ENCODE measurements at places on chromosomes 13 and 19.

- DNase-seq: peak; percentile 99
Measured at GRCh38 chr19:16315825-16316505, 8.7 kb upstream of the KLF2 start.

GRCh38 chr19:39817888-39818561 lies 15.9 kb downstream of the DYRK1B start:
- no peak for DNase-seq

- no peak for DNase-seq
Measured at GRCh38 chr19:8064911-8065874, 12.6 kb downstream of the CCL25 start.

- DNase-seq: peak; percentile 18
Measured at GRCh38 chr13:107534548-107534947, 680.8 kb downstream of the LIG4 start.

- peak; percentile 50 for DNase-seq
Measured at GRCh38 chr13:26508885-26509284, 48.6 kb upstream of the WASF3 start.

GRCh38 chr19:31519908-31520307 lies 170.7 kb upstream of the TSHZ3 start:
- no peak for DNase-seq

Data from mesenchymal stem cell (in vitro differentiated cells and primary cell).